ENCODE measurements at places on chromosomes 16 and 17.

- no peak for DNase-seq
Measured at GRCh38 chr17:49388290-49388640, 26.2 kb upstream of the ZNF652 start.

GRCh38 chr16:79042141-79042540 lies 558.4 kb downstream of the MAF start:
- DNase-seq, result no peak

DNA sequence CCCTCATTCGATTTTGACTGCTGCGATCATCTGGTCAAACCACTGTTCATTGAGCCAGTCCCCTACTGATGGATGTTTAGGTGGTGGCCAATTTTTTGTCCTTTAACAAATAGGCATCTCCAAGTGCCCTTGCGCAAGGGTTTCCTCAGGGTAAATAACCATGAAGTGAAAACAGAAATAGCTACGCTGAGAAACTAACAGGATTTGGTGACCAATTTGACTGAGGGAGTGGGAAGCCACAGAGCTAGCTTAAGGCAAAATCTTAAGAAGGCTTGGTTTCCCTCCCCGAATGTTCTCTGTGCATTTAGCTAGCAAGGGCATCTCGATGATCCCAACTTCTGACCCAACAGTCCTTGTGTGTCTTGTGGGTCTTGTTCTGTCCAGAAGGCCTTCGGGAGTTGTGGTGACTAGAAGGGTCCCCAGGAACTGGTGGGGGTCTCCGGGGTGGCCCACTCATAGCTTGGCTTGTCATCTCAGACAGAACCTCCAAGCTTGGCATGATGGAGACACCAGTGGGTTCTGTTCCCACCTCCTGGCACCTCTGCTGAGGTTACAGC lies 117.2 kb downstream of the SOCS1 start:
- no peak for DNase-seq

DNA sequence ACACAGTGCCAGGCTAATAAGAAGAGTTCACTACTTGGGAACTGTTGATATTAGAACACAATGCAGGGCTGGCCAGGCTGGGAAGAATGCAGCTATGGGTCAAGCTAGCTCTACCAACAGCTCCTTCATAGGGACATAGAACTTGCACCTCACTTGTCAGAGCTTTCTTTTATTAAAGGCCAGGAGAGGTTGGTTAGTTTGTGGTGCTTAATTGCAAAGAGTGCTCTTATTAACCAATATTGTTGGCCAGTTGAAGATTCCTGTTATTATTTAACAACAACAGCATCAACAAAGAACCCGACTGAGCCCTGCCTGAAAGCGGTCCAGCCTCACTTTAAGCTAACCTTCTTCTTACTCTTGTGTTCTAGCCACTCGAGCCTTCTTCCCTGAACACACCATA lies 43.4 kb upstream of the ANKFN1 start:
- no peak for DNase-seq

GRCh38 chr17:17897442-17897841 lies 60.7 kb upstream of the SREBF1 start:
- DNase-seq, result no peak

DNA sequence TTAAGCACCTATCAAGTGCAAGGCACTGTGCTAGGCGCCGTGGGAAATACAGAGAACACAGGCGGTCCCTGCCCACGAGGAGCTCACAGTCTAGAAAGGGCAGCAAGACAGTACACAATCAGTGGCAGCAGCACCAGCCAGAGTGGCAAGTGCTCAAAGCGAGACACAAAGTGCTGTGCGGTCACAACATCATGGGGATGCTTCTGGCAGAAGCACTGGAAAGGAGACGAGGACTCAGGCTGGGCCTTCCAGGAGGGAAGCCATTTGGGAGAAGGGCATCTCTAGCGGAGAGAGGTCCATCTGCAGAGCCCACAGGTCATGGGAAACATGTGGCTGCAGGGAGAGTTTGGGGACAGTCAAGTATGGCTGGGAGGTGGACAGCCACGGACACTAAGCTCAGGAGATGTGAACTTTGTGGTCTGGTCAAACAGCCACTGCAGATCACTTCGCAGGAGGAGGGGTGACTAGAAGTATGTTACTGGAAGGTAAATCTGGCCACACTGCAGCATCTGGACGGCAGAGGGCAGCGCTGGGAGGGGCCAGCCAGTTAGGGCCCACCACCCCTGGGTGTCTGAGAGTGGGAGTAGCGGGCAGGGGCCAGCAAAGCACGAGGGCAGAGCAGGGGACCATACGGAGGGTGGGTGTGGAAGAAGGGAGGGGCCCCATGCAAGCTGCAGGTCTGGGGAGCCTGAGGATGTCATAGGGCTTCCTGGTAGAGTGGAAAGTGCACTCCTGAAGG lies 71.1 kb downstream of the N4BP1 start:
- DNase-seq, result no peak

DNA sequence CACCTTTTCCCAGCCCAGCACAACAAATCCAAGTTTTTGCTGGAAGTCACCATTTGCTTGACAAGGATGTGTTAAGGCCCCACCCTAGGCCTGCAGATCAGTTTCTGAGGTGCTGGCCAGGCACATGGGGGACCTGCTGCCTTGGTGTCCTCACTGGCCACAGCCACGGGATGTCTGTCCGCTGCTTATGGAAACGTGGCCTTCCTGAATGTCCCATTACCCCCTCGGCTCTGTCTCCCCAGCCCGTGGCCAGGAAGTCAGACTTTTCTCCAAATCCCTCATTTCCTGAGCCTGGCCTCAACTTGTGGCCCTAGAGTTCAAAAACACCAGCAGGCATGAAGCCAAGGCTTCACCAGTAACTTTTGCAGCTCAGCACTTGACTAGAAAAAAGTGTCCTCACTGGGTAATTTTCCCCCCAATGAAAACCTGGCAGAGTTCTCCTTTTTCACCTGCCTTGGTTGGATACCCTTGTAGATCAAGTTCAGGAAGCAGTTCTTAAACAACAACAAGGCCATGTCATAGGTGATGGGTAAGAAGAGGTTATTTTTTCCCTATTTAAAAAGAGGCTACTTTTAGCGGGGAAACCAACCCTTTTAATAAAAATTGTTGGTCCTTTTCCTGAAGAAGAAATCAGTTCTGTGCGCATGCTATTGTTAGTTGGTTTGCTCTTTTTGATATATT lies 80.8 kb downstream of the SOCS1 start:
- no peak for DNase-seq

DNA sequence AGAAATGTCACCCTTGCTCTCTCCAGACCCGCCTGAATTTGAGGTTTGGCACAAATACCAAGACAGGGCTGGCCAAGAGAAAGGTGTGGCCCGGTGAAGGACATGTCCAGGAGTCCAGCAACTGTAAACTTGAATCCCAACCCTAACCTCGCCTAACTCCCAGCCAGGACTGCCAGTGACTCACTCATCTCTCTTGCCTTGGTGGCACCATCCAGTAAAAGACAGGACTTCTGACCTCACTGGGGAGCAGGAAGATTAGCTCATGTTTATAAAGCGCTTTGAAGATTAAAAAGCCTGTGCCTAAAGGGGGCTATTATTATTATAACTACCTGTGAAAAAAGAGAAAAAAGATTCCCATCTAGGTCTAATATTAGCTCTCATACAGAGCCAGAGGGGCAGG lies 335.3 kb downstream of the SOX9 start:
- no peak for DNase-seq

GRCh38 chr17:50459756-50460155 lies 8.9 kb downstream of the CHAD start:
- DNase-seq, result no peak

DNA sequence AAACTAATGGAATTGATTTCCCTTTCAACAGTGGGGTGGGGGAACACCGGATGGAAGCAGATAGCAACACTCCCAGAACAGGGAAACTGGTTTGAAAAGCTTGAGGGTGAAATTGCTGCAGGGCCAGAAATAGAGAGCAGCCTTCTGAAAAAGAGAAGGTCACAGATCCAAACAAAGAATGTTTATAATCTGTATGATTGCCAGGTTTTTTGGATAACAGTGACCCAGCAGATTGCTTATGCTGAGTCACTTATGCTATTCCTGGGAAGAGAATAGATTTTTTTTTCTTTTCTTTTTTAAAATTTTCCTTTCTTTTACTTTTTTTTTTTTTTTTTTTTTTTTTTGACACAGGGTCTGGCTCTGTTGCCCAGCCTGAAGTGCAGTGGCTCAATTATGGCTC lies 641.3 kb downstream of the KCNJ2 start:
- DNase-seq, result no peak

- DNase-seq, result no peak
Measured at GRCh38 chr17:51491416-51491815, 231.1 kb downstream of the UTP18 start.

DNA sequence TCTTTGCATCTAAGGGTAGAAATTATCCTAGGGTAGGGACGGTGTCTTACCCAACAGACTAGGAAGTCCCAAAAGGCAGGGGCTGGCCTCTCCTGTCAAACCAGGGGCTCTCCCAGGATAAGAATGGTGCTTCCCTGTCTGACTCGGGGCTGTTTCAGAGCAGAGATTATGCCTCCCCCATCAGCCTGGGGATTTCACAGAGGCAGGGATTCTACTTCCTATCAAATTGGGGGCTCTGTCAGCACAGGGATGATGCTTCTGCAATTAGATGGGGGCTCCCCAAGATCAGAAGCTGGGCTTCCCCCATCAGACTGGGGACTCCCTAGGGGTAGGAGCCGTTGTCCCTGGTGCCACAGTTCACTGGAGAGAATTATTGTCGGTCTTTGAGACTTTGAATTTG lies 2.3 kb downstream of the NXPH3 start:
- DNase-seq, result no peak

GRCh38 chr17:56939869-56940484 lies 20.9 kb downstream of the COIL start:
- no peak for DNase-seq

DNA sequence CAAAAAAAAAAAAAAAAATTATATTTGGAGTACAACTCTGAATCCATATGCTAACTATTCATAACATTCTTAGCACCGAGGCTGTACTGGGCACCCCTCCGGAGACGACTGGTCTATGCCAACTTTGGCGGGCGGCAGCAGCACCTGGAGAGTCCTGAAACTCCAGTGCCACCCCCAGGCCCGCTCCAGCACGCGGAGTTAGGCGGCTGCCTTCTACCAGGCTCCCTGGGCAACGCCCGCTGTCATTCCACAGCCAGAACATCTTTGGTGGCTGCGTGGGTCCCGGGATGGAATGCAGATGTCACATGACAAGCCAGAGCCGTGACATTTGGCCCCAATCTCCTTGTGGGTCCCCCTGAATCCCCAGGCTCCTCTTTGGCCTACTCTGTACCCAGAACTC lies 6.2 kb downstream of the TIMP2 start:
- no peak for DNase-seq

GRCh38 chr16:80123189-80123588 lies 417.6 kb upstream of the DYNLRB2 start:
- DNase-seq, result no peak

GRCh38 chr17:39094607-39095308 lies 56.7 kb downstream of the PLXDC1 start:
- no peak for DNase-seq

GRCh38 chr16:63363738-63364137 lies 1327.5 kb upstream of the CDH8 start:
- DNase-seq, result no peak

- no peak for DNase-seq
Measured at GRCh38 chr16:30816769-30817168, 29.8 kb upstream of the ZNF629 start.

DNA sequence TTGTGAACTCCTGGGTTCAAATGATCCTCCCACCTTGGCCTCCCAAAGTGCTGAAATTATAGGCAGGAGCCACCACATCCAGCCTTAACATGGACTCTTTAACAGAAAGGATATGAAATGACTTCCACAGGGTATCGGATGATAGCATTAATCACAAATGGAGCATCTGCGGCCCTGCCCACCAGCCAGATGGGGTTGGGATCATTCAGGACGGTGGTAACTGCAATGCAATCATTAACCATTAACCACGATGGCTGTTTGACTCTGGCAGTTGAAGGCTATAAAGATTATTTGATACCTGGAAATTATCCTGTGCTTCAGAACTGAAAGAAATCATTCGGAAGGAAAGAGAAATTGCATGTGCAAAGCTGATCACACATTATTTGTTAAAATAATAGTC lies 5.3 kb upstream of the CHST5 start:
- no peak for DNase-seq

- no peak for DNase-seq
Measured at GRCh38 chr16:50652836-50653425, 28.2 kb downstream of the SNX20 start.

DNA sequence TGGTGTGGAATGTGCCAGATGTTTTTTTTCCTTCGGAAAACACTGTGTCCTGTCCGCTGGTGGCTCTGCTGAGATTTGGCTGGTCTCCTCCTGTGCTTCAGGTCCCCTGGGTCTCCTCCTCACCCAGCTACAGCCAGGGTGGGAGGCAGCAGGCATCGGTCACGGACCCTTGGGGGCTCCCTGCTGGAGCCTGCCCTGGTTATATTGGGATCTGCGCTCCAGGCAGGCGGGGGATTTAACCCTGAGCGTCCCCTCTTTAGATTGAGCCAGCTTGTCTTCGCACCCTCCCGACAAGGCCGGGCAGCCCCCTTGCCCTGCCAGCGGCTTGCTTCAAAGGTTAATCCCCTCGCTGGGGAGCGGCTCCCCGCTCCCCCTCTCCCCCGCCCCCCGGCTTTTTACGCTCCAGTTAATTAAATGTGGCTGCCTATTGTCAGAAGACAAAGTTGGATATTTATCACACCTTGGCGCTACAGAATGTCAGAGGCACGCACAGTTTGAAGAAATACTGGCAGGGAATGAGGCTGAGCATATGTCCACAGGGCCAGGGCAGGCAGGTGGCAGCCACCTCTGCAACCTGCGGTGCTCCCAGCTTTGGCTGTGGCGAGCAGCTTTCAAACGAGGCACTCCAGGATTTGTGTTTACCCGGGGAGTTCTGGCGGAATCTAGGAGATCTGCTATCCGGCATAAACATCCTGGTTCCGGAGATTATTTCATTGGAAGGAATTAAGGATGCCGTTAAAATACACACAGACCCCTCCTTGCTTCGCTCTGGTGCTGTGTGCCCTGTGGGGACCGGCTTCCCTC lies 38.2 kb upstream of the GSE1 start:
- no peak for DNase-seq

DNA sequence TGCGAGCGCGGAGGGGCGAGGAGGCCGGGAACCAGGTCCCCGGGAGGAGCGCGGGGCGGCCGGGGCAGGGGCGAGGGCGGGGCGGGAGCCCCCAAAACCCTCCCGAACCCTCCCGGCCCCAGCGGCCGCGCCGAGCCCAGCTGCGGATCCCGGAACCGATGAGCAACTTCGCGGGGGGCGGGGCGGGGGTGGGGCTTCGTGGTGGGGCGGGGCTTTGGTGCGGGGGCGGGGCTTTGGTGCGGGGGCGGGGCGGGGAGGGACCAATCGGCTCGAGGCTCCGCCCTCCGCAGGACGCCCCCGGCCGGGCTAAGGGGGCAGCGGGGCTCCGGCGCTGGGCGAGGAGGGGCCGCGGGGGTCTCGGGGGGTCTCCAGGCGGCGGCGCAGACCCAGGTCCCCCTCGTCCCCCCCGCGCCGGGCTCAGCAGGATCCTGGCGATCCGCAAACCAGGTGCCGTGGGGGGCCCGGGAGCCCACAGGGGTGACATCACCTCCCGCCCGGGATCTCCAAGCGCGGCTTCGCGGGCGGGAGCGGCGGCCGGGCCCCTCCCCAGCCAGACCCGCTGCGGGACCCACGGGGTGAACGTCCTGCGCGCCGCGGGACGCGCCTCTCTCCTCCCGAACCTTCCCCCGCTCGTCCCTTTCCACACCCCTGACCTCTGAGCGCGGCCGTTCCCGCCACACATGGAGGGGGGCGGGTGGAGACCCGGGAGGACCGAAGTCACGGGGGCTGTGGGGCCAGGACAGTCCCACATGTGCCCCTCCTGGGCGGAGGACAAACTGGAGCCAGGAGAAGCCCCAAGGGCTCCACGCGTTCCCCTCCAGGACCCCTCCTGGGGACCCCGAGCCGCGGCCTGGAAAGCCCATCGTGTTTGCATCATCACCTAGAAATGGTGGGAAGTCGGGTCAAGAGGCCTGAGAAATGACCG lies at the start of gene ABR:
Gene ABR, minus strand, starts transcription at position 164 of the 925 bp plus-strand sequence. CDS start 254 bp downstream, outside the sequence.
- peak; percentile 28 for DNase-seq

- DNase-seq, result no peak
Measured at GRCh38 chr16:1533443-1533951, at the start of gene TMEM204. Gene TMEM204, plus strand, starts transcription at chr16:1533666. Its CDS starts 610 bp downstream, at chr16:1534276.
